ENCODE measurements at places on chromosomes 7 and 10.

DNA sequence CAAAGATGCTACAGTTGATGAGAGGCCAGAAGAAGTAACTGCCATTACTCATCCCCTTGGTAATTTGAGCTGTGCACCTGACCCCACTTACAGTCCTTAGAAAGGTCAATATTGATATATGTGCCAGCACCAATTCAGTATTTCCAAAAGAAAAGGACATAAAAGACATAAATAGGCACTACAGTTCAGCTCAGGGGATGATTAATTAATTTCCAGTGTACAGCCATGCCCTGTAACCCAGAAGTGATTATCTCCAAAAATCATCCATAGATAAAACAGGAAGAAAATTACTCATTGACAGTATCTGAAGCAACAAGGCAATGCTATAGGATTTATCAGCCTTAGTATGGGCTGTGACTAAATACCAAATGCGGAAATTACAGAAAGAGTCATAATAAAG lies 82.4 kb downstream of the PHYHIPL start:
- DNase-seq: no peak

DNA sequence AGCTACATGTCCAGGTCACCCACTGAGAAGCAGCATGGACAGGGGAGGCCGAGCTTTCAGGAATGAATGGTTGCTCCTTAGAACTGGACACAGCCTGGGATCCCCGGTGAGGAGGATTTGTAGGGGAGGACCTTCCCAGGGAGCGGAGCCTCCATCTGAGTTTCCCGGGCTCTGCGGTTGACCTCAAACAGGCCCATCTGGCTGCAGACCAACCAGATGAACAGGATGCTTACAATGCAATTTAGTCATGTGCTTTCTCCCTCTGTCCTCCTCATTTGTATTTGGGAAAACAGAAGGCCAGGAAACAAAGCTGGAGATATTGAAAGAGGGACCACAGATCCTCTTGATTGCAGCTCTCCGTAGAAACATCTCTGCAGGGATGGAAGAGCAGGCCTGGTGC lies 104.8 kb downstream of the EMX2 start:
- peak; percentile 81 for DNase-seq

DNA sequence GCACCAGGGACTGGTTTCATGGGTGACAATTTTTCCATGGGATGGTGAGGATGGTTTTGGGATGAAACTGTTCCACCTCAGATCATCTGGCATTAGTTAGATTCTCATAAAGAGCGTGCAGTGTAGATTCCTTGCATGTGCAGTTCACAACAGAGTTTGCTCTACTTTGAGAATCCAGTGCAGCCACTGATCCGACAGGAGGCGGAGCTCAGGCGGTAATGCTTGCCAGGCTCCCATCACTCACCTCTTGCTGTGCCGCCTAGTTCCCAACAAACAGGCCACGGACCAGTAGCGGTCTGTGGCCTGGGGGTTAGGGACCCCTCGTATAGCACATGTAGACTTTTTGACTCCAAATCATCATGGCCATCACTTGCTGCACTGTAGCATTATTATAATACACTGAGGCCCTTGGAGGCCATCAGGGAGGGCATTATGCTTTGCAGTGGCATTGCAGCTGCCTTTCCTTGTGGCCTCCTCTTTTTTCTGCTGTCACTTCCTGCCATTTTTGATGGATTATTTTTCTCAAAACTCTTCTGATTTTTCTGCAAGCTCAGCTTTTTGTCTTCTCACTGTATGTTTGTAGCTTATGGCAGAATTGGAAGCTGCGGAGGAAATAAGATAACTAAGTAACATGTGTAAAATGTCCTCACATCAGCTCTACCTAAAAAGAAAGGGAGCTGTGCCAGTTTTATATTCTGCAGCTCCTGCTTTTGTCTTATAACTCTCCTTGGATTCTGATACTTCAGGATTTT lies 18.5 kb downstream of the CSGALNACT2 start:
- peak; percentile 14 for DNase-seq

GRCh38 chr7:15334536-15335263 lies 227.1 kb downstream of the AGMO start:
- DNase-seq: peak; percentile 15

- no peak for DNase-seq
Observed at GRCh38 chr10:86067436-86068050, 299.1 kb downstream of the GRID1 start.

DNA sequence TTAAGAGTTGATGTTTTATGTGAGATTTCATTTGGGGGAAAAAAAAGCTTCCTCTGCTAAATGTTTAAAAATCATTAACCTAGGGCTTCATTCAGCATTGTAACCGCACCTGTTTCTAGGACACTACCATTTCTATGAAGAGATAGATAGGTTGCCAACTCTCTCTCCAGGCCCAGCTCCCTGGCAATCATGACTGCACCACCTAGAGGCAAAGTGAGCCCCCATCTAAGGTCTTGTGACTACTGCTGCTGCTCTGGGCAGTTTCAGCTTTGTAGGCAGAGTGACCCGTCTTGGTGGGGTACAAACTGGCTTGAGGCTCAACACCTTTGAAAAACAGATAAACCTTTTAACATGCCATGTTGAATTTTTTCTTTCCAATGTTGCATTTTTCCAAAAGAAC lies 27.3 kb upstream of the MRC1 start:
- no peak for DNase-seq

- no peak for DNase-seq
Observed at GRCh38 chr7:98362517-98362916, 38.4 kb downstream of the BAIAP2L1 start.

DNA sequence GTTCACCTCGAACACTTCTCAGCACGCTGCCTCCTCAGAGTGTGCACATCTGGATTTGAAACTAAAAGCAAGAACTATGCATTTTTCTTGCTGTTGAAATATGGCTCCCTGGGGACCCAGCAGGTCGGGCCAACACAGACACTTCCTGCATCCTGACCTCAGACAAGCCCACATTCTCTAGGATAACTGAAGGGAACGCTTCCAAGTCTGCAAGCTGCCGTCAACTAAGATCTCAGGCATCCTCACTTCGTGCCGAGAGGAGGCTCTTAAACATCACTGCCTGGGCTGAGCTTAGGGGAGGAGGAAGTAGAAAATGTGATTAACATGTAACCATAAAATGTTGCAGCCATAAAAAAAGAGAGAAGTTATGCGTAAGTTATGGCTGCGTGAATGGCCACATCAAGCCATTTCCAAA lies 65.5 kb downstream of the PYROXD2 start:
- peak; percentile 100 for DNase-seq

DNA sequence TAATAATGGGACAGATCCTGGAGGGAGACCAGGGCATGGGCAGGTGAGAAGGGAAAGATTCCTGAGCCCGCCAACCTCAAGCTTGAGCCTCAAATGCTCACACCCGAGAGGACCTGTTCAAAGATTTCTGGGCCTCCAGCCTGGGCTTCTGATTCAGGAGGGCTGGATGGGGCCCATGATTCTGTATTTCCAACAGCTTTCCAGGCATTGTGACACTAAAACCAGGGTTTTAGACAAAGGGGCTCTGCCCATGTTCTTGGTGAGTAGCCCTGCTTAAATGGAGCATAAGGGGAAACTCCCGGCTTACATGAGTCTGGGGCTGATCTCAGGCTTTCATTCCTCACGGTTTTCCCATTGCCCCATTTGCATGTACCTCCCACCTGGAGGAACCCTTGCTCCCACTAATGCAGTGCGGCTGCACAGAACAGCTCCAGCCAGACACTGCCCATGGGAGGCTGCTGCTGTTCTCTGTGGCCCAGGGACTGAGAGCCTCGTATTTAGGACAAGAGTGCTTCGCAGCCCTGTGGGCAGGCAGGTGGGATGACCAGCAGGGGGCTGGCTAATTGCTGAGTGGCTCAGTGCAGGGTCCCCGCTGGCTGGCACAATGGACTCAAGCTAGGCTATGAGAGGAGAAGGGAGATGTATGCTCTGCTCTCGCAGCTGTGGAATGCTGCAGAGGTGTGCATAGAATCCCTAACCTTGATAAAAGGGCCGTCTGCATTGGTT lies 135.3 kb upstream of the COBL start:
- no peak for DNase-seq

DNA sequence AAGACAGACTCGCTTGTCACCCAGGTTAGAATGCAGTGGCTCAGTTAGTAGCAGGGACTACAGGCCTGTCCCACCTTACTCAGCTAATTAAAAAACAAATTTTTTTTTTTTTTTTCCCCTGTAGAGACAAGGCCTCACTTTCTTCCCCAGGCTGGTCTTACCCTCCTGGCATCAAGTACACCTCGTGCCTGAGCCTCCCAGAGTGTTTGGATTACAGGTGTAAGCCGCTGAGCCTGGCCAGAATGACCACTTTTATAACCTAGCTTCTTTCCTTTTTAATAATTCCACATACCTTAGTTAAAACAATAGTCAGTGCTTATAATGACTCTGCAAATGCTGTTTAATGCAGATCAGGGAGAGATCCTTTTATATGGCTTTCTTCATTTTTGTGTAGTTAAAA lies 31.3 kb downstream of the RSBN1L start:
- DNase-seq: no peak

GRCh38 chr7:49635800-49636199 lies 137.6 kb upstream of the VWC2 start:
- DNase-seq: no peak

- DNase-seq: no peak
Observed at GRCh38 chr10:10462151-10462941, 555.3 kb upstream of the CELF2 start.

DNA sequence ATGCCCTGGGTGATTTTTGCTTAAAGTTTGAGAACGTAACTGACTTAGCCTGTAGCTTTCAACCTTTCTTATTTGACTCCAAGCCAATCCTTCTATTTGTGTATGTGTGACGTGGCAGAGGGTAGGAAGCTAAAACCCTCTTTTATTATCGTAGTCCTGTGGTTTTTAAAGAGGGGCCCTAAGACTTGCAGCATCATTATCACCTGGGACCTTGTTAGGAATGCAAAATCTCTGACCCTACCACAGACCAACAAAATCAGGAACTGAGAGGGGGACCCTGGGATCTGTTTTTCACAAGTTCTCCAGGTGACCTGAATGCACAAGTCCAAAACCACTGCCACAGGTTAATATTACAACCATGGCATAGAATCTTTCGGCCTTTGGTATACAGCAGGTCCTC lies 80.1 kb downstream of the OSBPL3 start:
- DNase-seq: no peak

- DNase-seq: no peak
Observed at GRCh38 chr10:125840955-125841354, 17.6 kb downstream of the BCCIP start.

- DNase-seq: no peak
Observed at GRCh38 chr7:141541375-141541774, 9.8 kb upstream of the AGK start.

GRCh38 chr7:68629-69028 lies 123.7 kb upstream of the FAM20C start:
- peak; percentile 24 for DNase-seq

DNA sequence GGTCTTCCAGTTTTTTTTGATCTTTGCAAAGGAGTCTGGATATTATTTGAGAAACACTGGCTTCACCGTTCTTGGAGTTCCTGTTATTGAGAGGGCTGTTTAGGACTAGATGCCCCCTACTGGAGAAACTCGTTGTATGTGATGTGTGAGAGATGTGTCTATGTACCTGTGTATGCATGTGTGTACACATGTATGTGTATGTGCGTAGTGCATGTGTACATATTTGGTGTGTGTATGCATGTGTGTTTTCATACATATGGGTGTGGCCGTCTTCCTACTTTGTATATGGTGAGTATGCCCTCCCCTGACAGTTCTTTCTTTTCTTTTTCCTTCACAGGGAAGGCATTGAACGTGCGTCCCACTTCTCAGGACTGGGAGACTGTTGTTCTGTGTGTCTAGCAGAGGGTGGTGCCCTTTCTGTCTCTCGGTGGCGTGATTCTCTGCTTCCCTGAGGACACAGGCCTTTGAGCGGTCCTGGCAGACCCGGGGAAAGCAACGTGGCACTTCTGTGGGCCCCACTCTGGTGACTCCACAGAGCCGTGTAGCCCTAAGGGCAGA lies 3.0 kb upstream of the CALHM3 start:
- DNase-seq: peak; percentile 60

DNA sequence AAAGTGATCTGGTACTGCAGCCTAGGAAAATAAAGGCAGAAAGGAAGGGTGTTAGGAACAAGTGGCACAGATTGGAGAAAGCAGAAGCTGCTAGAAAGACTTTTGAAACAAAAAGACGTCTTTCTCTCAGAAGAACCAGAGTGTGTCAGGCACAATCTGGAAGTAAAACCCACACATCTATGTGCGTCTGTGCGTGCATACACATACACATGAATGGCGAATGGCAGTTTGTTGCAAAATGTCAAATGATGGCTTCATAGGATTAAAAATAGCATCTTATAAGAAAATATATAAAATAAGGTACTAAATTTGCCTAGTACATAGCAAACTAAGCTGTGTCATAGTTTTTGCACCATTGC lies 246.3 kb downstream of the CDK14 start:
- no peak for DNase-seq

GRCh38 chr7:87627634-87627994 lies 584 bp upstream of the RUNDC3B start:
- DNase-seq: no peak

DNA sequence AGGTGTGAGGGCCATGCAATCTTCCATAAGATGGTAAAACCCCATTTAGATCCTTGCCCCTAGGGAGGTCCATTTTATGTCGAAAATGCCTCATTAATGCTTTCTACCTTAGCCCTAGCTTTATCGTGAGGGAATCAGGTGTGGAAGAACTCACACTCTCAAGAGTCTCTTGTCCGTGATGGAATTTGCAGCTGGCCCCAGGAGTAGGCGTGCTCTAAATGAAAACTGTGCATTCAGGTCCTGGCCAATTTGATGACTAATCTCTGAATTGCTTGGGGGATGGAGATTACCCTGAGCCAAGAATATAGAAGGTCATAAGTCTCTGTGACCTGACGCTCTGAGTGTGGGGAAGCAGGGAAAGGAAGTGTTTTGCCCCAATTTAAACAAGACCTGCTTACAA lies 6.6 kb downstream of the C10orf90 start:
- peak; percentile 73 for DNase-seq

DNA sequence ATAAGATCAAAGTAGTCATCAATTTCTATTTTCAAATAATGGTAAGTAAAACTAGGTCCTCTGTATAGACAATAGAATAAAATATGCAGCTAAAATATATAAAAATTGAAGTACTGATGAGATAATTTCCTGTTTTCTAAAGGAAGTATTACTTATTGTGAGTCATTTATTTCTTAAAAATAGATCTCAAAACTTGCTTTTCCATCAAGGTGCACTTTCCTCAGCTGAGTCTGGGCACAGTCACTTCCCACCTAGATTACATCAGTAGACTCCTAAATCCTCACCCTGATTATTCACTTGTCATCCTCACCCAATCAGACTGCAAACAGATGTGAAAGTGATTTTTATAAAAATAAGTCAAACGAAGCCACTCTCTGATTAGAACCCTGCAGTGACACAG lies 211.5 kb downstream of the POM121L12 start:
- no peak for DNase-seq

DNA sequence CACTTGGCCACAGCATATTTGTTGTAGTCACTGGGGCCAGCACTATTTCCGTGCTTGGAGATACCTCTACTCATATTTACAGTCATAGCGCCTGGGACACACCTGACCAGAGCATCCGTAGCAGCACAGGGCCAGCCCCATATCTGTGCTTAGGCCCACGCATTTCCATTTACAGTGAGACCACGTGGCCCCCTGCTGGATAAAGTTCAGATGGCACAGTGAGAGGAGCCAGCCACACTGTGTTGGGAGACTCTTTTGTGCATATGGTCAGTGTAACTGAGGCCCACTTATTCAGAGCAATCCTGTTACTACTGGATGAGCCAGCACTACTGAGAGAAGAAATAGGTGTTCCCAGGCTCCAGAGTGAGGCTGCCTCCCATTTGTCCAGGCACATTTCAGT lies 455.3 kb downstream of the REEP3 start:
- peak; percentile 24 for DNase-seq

All from fibroblast of skin of abdomen (primary cell).